ENCODE measurements at places on chromosomes 13 and 19.
A peak's percentile ranks its signal among the peaks of the same experiment; 100 is the strongest.

DNA sequence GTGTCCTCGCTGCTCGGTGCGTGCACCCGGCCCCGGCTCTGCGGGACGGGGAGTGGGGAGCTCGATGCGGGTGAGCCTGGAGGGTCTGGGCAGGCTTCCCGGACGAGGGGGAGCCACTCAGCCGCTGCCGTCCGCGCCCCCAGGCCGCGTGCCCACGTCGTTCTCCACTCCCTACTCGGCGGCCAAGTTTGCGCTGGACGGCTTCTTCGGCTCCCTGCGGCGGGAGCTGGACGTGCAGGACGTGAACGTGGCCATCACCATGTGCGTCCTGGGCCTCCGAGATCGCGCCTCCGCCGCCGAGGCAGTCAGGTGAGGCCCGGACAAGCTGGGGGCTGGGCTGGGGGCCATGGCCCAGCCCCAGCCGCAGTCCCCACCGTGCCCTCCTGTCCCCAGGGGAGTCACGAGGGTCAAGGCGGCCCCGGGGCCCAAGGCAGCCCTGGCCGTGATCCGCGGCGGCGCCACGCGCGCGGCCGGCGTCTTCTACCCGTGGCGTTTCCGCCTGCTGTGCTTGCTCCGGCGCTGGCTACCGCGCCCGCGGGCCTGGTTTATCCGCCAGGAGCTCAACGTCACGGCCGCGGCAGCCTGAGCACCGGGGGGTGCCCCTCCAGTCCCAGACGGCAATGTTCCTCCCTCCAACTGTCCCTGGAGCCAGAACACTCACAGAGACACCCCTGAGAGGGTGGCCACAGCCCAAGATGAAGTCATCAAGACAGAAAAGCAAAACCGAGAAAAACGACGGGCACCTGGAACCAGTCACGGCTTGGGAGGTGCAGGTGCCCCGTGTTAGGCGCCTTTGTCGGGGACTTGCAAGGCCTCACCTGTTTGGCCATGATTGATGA is 2.5 kb upstream of the RPL36 start:
- DNase-seq, result no peak

- DNase-seq, result no peak
These were observed 115.2 kb downstream of the OLFM4 start for GRCh38 chr13:53143757-53144339.

DNA sequence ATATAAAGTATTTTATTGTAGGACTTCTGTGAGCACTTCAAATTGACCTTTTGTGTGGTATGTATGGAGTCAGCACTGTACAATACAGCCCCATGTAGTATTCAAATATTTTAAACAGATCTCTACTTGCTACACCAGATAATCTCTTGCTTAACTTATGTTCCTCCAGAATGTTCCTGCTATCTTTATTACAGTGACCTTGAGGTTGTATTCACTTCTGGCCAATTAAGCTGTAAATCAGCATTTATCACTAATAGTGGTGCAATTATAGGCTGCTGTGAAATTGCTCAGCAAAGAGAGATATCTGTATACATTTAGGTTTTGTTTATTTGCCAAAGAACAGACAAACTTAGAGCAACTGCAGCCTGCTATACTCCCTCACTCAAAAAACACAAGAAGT is 1218.6 kb downstream of the PCDH17 start:
- DNase-seq, result no peak

GRCh38 chr19:44839276-44839675 is 6.8 kb upstream of the NECTIN2 start:
- DNase-seq, result no peak

- no peak for DNase-seq
These were observed 13.3 kb downstream of the EFNB2 start for GRCh38 chr13:106522112-106522705.

GRCh38 chr13:44651209-44651608 is 75.1 kb upstream of the TSC22D1 start:
- DNase-seq, result no peak

DNA sequence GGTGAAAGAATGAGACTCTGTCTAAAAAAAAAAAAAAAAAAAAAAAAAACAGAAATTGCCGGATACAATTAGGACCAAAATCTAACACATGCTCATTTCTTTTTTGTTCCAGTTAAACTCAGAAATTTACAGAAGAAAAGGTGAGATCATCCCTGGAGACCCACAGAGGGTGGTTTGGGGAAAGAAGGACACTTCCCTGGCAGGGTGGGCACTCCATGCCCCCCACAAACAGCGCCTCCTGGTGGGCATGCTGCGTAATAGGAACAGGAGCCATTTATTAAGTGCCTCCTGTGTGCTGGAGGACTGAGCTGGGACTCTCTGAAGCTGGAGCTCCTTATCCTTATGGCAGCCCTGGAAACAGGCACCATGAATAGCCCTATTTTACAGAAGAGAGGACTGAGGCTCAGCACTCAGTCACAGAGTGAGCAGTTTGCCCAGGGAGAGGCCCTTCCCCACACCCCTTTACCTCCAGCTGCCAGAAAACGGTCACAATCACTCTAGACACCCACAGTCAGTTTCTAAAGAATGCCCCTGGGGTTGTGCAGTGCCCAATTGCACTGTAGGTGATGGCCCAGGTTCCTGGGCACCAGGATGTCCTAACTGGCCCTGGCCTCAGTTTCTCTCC is 10.1 kb downstream of the C19orf38 start:
- DNase-seq, result no peak

GRCh38 chr19:33428627-33429125 is 55.2 kb downstream of the CEBPG start:
- DNase-seq, result no peak

DNA sequence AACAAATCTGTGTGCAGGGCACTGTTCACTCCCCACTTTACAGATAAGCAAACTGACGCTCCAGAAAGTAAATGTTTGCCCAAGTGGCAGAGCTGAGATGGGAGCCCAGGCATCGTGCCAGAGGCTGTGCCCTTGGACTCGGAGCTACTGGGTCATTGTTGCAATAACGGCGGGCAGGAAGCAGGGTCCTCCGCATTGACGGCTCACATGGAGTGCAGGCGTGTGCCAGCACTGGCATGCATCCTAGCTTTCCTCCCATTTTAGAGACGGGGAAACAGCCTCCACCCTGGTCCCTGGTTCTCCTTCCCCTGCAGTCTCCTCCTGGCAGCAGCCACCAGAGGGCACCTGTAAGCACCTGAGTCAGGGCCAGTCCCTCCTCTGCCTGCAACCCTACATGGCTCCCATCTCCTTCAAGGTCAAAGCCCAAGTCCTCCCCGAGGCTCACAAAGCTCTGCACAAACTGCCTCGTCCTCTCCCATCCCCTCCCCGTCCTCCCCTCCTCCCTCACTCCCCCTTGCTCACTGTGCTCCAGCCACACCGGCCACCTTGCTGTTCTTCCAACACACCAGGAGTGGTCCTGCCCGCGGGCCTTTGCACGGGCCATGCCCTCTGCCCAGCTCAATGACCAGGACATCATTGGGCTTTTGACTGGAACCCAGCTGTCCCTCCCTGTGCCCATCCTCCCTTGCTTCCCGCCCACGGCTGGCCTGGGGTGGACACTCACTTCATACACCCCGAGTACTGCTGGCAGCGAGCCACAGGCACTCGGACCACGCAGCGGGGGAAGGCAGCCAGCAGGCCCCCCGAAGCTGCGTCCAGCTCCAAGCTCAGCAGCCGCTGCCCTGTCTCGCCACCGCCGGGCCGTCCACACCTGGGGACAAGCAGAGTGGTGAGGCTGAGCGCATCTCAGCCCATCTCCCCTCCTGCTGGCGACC is 7.7 kb upstream of the LRG1 start:
- no peak for DNase-seq

DNA sequence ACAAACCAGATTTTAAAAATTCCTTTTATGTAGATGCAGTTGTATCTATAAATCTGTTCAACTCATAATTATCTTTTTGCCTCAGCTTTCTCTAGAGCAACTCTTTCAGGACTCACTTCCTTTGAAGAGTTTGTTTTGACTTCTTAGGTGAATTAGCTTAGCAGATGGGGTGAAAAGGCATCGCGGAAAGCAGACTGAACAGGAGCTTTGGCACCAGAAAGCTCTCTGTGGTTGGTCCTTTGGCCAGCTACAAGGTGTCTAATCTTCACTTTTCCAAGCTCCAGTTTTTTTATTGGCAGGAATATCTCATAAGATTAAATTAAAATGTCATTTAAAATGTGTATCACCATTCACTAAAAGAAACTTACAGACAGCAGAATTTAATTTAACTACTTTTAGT is 60.6 kb upstream of the KLF12 start:
- no peak for DNase-seq

DNA sequence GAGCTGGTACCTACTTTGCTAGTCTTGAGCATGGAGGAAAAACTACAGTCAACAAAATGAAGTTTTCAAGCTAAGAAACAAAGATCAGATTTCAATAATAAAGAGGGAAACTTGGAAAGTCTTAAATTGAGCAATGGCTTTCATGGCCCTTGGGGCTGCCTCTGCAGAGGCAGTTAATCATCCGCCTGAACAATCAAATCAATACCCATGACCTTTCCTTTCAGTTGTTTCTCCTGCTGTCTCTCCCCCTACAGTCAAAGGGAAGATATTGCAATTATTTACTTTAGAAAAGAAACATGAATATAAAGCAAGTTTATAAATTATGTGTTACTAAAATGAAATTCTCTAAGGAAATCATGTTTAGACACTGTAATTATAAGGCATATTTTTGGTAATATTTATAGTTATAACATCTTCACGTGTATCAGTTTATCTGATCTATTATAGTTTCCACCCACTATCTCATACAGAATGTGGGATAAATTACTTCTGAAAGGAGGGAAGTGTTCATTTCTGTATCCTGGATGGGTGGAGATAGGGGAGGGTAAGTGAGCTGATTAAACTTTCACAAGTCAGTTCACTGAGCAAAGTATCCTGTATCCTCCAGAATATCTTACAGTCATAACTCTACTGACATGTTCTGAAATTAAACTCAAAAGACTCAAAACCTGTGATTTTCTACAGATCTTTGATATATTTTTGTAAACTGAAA is 72.4 kb upstream of the TSC22D1 start:
- DNase-seq, result peak; percentile 9

DNA sequence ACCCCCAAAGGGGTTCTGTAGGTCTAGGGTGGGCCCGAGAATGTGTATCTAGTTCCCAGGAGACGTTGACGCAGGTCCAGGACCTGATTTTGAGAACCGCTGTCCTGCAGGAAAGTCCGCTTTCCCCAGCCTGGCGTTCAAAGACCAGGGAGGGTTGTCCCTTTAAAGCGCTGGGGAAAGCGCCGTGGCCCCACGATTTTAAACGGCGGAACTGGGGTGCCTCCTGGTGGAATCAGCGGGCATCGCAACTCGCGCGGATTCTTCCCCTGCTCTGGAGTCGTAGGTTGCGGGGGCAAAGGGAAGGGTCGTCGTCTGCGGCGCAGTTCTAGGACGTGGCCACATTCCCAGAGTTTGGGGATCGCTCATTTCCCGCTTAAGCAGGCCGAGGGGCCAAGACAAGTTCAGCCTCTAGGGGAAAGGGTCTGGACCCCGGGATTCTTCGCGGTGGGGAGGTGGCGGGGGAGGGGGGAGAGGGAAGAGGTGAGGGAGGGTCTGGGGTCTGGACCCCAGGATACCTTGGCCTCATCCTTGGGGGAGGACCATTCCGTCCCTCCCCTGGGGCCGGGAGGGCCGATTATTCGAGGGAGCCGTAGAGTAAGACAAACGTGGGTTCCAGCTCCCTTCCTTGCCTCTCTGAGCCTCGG is 7.7 kb downstream of the PNMA8B start:
- DNase-seq, result peak; percentile 60

DNA sequence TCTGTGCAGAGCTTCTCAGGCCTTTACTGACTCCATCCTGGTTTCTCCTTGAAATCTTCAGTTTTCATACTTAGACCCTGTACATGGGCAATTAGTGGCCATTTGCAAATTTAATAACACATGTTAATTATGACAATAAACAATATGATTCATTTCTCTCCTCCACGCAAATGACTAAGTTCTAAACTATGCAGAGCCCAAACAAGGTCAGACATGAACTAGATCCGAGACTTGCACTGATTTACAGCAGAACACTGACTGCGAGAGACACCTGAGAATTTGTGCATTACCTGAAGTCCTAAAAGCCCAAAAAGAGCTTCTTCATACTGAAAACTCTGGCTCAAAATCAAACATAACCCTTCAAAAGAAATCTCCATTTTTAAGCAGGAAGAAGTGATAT is 521.8 kb downstream of the MYO16 start:
- DNase-seq, result no peak

- no peak for DNase-seq
These were observed 243.5 kb downstream of the ITGBL1 start for GRCh38 chr13:101695870-101696516.

- DNase-seq, result no peak
These were observed 85.9 kb upstream of the VSTM2B start for GRCh38 chr19:29439688-29440550.
